ENCODE measurements at places on chromosomes 2 and 18. TPM values are rescaled to one million over a fixed set of nuclear protein-coding genes. Genes with fewer than 3 reads are reported as not detected.

NGEF gene
- total RNA-seq: 2.2 TPM

COL3A1 gene
- total RNA-seq: 652 TPM

SNRNP200 gene
- 60.5 TPM for total RNA-seq

IL1R2 gene
- total RNA-seq: 0.50 TPM

CMPK2 gene
- 0.30 TPM for total RNA-seq

PSMA8 gene
- total RNA-seq: not detected

SEMA4C gene
- total RNA-seq: 27.1 TPM

WDFY1 gene
- 29.6 TPM for total RNA-seq

CCDC148 gene
- 0.50 TPM for total RNA-seq

Measured in bronchus fibroblast of lung (primary cell).